ENCODE measurements at places on chromosomes 1 and 21.

DNA sequence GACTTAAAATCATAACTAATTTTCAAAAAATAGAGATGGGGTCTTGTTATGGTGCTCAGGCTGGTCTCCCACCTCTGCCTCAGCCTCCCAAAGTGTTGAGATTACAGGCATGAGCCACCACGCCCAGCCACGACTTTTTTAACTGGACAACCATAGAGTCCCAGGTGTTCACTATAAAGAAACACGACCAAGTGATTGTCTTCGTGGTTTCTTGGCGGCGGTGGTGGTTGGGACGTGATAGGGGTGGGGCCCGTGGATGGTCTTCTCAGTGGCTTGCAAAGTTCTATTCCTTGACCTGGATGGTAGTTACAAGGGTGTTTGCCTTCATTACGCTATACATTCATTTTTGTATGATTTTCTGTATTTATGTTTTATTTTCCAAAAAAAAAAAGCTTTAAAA is 34.6 kb upstream of the COX20 start:
- DNase-seq = no peak

GRCh38 chr1:158025576-158026230 is 32.3 kb downstream of the KIRREL1 start:
- no peak for DNase-seq

- DNase-seq = peak; percentile 90
These were observed 28.9 kb downstream of the VANGL1 start for GRCh38 chr1:115670476-115671175.

- DNase-seq = no peak
These were observed 23.0 kb downstream of the ARHGEF16 start for GRCh38 chr1:3477241-3477995.

DNA sequence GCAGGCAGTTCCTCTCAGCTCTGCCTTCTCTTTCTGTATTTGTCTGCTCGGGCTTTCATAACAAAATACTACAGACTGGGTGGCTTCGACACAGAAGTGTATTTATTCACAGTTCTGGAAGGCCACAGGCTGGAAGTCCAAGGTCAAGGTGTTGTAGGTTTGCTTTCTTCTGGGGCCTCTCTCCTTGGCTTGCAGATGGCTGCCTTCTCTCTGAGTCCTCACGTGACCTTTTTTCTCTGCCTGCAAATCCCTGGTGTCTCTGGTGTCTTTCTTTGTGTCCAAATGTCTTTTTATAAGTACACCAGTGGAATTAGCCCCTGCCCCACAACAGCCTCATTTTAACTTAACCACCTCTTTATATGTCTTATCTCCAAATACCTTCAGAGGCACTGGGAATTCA is 250.0 kb downstream of the TM2D1 start:
- no peak for DNase-seq

DNA sequence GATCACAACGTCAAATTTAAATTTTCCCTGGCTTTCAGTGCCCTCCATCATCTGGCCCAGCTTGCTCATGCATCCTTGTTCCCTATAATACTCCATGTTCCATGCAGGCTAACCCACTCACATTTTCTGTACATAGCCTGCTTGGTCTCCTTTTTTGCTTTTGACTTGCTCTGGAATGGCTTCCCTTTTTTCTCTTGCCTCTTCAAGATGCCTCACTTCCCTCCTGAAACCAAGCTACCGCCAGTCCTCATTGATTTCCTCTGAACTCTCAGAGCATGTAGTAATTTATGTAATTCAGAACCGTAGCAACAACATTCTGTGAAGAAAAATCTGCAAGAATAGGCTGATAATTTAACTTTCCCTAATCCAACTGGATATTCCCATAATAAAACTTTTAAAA is 10.3 kb downstream of the CAP1 start:
- DNase-seq = no peak

DNA sequence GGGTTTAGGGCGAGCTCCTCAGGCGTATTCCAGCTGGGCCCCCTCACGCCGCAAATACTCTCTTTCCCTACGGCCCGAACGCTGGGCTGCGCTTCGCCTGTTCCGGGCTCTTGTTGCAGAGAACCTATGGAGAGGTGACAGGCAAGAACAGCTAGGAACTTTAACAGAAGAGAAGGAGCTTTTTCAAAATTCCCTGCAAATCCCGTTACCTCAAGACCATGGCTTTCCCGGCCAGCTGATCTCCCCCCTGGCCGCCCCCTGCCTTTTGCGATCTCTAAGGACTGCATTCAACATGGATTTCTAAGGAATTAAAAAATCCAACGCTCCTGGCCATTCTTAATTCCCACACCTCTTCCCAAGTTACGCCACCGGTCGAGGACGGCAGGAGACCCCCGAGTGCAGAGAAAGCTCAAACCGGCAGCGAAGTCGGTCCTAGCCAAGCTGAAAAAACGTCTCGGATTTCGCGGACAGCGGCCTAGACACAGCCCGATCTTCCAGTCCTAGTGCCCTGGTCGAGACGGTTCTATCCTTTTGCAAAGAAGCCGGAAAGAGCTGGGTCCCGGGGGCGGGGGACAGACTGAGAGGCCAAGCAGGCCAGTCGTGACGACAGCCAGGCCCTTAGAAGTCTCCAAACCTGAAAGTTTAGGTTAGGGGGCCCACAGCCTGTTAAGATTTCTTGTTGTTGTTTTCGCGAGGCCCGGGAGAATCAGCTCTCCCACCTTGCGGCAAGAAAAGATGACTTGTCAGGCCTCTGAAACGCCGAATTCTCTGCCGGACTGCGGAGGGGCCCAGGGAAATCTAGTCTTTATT is 1.1 kb upstream of the TBX15 start:
- DNase-seq = no peak

DNA sequence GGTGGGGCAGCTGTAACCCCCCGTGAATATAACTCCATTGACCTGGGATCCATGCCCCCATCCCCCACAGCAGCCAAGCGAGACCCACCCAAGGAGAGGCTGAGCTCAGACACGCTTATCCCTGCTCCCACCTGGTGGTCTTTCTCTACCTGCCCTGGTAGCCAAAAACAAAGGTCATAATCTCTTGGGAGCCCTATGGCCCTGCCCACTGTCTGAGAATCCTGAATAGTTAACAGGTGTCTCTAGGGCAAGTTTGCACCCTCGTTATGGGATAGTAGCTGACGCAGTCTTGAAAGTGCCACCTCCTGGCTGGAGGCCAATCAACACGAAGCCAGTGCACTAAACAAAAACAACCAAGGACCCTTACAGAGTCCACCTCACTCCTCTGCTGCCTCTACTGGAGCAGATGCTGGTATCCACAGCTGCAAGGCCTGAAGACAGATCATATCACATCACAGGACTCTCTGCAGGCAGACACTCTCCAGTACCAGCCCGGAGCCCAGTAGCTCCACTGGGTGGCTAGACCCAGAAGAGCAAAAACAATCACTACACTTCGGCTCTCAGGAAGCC is 134.3 kb upstream of the C1orf174 start:
- no peak for DNase-seq

- DNase-seq = no peak
These were observed 71.0 kb downstream of the SH3GLB1 start for GRCh38 chr1:86775395-86775794.

GRCh38 chr1:30125021-30125820 is 598.2 kb downstream of the MATN1 start:
- no peak for DNase-seq

- DNase-seq = no peak
These were observed 60.7 kb downstream of the FAAP20 start for GRCh38 chr1:2133879-2134215.
